ENCODE measurements at places on chromosomes 11 and 22. TPM values are rescaled to one million over a fixed set of nuclear protein-coding genes. Genes with fewer than 3 reads are reported as not detected.

The TRPM5 gene
- total RNA-seq: not detected

The MPZL2 gene
- total RNA-seq: 3.2 TPM

The FGF4 gene
- total RNA-seq: not detected

GRCh38 chr11:17013548-17014320 is 480 bp downstream of the PLEKHA7 start:
- peaks cover 7% of the 10 kb centered on the region for H3K4me1 ChIP-seq
- H3K36me3 ChIP-seq: peaks cover 3% of the 10 kb centered on the region
- no peak for DNase-seq
- peak overlapping the region; percentile 32 for H3K4me3 ChIP-seq
- no peak overlapping the region for H3K27ac ChIP-seq

- no peaks in the 10 kb centered on the region for H3K4me1 ChIP-seq
- no peak overlapping the region for H3K27ac ChIP-seq
- no peaks in the 10 kb centered on the region for H3K36me3 ChIP-seq
- H3K4me3 ChIP-seq: no peak overlapping the region
These were observed 38.7 kb downstream of the DDI1 start for GRCh38 chr11:104075091-104075490.

DNA sequence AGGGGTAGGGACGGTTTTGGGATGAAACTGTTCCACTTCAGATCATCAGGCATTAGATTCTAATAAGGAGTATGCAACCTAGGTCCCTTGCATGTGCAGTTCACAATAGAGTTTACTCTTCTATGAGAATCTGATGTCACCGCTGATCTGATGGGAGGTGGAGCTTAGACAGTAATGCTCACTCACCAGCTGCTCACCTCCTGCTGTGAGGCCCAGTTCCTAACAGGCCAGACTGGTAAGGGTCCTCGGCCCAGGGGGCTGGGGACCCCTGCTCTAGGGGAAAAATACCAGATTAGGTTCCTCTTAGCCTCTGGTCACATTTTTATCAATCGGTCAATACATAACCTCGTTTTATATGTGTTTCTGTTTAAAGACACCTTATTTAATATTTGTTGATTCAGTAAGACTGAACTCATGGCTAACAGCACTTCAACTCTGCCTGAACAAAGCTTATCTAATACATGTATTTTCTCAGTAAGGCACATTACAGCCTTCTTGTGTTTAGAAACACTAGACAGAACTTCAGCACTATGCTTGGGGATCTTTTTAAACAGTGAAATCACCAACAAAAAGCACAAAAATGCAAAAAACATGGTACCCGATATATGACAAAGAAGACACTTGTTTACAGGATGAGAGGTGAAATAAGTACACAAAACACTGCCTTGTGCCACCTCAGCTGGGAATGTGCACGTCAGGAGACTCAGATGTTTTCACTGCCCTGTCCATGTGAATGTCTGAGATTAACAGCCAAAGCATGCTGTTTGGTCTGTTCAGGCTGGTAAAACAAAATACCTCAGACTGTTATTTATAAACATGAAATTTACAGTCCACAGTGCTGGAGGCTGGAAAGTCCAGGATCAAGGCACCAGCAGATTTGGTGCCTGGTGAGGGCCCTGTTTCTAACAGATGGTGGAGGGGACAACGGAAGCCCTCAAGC is 107.5 kb downstream of the USP35 start:
- H3K36me3 ChIP-seq: peaks cover 48% of the 10 kb centered on the region
- no peaks in the 10 kb centered on the region for H3K27me3 ChIP-seq
- H3K27ac ChIP-seq: no peak overlapping the region
- DNase-seq: no peak

GRCh38 chr11:78227921-78228320 is 39.2 kb downstream of the USP35 start:
- peaks cover 33% of the 10 kb centered on the region for H3K4me1 ChIP-seq
- H3K4me3 ChIP-seq: no peak overlapping the region
- H3K27ac ChIP-seq: no peak overlapping the region
- peaks cover 14% of the 10 kb centered on the region for H3K36me3 ChIP-seq

GRCh38 chr22:22362936-22363335 is 118.3 kb downstream of the VPREB1 start:
- no peaks in the 10 kb centered on the region for H3K4me1 ChIP-seq
- no peak for DNase-seq
- H3K27me3 ChIP-seq: peaks cover 69% of the 10 kb centered on the region
- no peak overlapping the region for H3K27ac ChIP-seq
- no peak overlapping the region for H3K4me3 ChIP-seq

DNA sequence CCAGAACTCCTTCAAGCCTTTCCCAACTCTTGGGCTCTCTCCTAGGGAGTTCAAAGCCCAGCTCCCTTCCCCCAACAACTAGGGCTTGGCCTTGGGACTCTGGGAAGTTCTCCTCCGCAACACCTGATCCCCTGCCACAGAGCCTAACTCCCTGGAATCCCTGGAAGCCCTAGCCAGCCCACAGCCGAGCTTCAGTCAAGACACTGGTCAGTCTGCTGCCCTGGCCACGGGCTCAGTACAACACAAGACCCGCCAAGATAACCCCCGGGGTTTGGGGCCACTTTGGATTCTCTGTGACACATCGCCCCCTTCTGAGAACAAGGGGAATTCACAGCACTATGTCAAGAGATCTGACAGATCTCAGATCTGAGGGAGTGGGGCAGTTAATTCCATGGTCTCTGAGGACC is 58.3 kb downstream of the SLC22A12 start:
- peaks cover 27% of the 10 kb centered on the region for H3K27me3 ChIP-seq
- no peaks in the 10 kb centered on the region for H3K4me1 ChIP-seq
- no peak for DNase-seq
- no peaks in the 10 kb centered on the region for H3K36me3 ChIP-seq

GRCh38 chr11:131924457-131925201 is 554.2 kb downstream of the NTM start:
- no peak overlapping the region for H3K4me3 ChIP-seq
- H3K27ac ChIP-seq: no peak overlapping the region
- H3K27me3 ChIP-seq: no peaks in the 10 kb centered on the region
- H3K4me1 ChIP-seq: no peaks in the 10 kb centered on the region

- H3K27ac ChIP-seq: no peak overlapping the region
- no peak for DNase-seq
- no peaks in the 10 kb centered on the region for H3K4me1 ChIP-seq
- H3K36me3 ChIP-seq: peaks cover 5% of the 10 kb centered on the region
- H3K4me3 ChIP-seq: no peak overlapping the region
These were observed 110.6 kb upstream of the BID start for GRCh38 chr22:17884893-17885292.
